ENCODE measurements at places on chromosomes 5 and 9.

DNA sequence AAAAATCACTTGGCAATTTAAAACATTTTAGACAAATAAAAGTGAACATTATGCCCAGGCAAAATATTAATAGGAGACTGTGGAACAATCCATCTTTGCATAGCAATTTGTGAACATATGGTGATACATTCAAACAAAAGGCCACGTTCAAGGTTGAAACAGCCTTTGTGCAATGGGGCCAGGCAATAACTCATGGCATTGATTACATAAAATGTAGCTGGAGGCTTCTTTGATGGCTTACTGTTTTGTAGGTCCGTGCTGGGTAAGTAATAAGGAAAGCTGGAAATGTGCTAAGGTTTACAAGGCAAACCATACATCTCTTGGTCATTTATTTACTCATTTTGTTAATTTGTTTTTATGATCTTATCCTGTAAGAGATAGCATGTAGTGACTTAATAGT lies 651.8 kb downstream of the KCTD16 start:
- no peak for DNase-seq

GRCh38 chr5:170986598-170986997 lies 124.8 kb downstream of the RANBP17 start:
- DNase-seq: no peak

- no peak for DNase-seq
Observed at GRCh38 chr5:147642666-147643065, 132.8 kb upstream of the DPYSL3 start.

DNA sequence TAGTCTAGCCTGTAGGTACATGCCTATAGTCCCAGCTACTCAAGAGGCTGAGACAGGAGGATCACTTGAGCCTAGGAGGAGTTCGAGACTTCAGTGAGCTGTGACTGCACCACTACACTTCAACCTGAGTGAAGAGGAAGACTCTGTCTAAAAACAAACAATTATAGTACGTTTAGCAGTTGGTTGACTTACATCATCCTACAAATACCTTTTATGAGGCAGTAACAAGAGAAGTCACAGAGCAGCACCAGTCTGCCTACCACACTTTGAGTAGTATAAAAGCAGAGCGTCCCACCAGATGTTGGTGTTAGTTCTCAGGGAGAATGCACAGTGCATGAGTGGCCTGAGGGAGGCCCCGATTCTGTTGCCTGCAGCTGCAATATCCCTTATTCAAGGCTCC lies 16.1 kb downstream of the ZFR start:
- DNase-seq: no peak

DNA sequence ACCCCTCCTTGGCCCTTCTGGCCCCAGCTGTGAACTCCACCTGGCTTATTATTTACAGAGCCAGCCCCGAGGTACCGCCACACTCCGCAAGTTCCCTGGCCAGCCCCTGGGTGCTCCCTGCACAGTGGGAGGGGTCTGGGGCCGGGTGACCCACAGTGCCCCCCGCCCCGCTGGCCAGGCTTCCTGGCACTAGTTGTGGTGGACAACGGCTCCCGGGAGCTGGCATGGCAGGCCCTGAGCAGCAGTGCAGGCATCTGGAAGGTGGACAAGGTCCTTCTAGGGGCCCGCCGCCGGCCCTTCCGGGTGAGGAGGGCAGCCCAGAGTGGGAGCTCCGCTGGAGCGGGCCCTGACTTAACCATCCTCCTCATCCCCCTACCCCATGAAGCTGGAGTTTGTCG lies 3.9 kb downstream of the MAMDC4 start:
- no peak for DNase-seq

DNA sequence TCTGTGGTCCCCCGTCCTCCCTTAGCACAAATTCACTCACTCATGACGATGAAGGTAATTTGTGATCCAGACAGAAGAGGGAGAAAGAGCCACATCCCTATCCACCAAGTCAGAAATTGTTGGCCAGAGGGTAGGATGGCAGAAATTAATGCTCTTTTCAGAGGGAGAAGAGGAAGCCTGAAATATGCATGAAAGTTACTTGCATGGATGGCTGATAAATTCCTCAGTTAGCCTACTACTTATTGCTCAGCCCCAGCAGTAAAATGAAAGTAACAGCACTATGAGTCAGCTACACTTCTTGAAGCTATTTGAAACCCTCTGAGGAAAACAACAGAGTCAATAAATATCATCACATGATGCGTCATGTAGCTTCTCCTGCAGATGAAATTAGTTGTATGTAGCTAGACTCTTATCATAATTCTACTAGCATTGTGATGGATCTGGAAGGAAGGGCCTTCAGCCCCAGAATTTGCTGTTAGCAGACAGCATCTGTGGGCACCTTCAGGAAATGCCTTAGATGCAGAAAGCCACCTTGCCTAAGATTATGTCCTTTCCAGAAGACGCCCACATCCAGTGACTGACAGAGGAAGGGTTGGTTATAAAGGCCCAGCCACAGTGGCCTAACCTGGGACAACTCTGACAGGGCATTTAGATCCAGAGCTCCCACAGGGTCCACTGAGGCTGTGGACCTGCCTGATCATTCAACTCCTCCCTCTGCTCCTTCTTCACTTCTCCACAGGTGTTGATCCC lies 81.2 kb upstream of the CCDC112 start:
- no peak for DNase-seq
